Activated CD4-positive, alpha-beta memory T cell treated with anti-CD3 and anti-CD28 coated beads for 36 hours (primary cell): ENCODE measurements at places on chromosomes 12 and 14.

DNA sequence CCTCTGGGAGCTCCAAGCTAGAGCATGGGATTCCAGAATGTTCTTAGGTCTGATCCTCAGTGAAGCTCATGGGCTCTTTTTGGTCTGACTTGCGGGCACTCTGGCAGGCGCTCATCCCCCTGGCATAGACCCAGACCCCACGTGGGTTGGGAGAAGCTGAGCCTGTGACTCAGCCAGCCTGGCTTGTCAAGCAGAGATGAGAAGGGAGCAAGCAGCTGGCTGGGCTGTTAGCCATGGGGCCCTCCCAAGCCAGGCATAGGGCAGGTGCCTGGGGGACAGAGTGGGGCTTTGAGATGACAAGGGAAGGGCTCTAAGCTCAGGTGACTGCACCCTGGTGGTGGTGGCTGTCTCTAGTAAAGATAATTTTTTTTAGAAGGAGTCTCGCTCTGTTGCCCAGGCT lies 80.3 kb upstream of the NOS1 start:
- no peak for DNase-seq

DNA sequence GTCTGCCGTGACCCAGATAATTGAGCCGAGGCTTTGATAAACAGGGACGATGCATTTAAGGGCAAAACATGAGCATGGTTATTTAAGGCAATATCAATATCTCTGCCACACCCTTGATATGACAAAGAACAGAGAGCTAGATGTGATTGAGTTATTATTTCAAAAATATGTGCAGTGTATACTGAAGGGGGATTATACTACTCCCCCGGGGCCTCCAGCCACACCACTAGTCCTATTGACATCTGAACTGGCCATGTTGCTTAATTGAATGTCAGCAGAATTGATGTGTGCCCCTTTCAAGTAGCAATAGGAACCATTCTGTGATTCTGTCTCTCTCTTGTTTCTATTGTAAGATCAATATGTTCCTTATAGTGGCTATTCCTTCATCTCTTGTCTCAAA lies 794.8 kb upstream of the SEL1L start:
- DNase-seq: no peak

DNA sequence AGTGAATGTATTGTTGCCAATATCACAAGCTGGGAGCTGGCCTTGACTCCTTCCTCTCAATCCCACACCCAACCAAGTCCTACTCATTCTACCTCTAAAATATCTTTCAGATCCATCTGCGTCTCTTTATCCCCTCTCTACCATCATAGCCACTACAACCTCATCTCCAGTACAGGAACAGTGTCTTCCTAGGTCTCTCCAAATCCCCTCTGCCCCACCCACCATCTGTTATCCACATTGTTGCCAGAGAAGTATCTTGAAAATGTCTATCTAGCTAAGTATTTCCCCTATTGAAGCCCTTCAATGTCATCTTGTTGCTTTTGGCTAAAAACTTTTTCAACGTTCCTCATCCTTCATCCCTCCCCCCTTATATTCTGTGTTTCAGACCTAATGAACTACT lies 244.7 kb downstream of the C12orf75 start:
- no peak for DNase-seq

DNA sequence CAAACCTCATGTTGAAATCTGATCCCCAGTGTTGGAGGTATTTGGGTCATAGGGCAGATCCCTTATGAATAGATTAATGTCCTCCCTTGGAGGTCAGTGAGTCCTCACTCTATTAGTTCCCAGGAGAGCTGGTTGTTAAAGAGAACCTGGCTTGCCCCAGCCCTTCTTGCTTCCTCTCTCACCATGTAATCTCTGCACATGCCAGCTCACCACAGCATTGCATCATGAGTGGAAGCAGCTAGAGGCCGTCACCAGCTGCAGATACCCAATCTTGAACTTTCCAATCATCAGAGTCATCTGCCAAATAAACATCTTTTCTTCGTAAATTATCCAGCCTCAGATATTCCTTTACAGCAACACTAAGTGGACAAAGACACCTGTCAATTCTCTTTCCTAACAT lies 161.8 kb upstream of the IGF1 start:
- DNase-seq: no peak

GRCh38 chr14:100490252-100490651 lies 97.0 kb downstream of the BEGAIN start:
- no peak for DNase-seq
